Mesothelial cell of epicardium (in vitro differentiated cells): ENCODE measurements at places on chromosomes 4 and X. TPM values are rescaled to one million over a fixed set of nuclear protein-coding genes. Genes with fewer than 3 reads are reported as not detected.

The H2BW2 gene
- 0.11 to 0.20 TPM in 2 of 3 replicates, not detected in the other for total RNA-seq

DNA sequence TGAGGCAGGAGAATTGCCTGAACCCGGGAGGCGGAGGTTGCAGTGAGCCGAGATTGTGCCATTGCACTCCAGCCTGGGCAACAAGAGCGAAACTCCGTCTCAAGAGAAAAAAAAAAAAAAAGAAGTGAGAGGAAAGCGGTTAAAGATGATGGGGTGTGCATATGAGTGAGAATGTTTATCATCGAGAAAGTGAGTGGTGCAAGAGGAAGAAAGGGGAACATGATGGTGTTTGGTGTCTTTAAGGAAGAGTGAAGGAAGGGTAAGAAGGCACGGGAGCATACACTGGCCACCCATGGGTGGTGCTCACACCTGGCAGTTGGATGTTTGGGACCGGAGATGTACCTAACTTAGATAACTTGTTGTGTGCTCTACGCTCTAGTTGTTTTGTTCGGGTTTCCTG, 62.2 kb downstream of the STOX2 start:
- DNase-seq = no peak
- H3K27ac ChIP-seq = peak overlapping the region; percentile 10
- H3K36me3 ChIP-seq = peaks cover 17% of the 10 kb centered on the region
- peaks cover 48% of the 10 kb centered on the region for H3K4me1 ChIP-seq

DNA sequence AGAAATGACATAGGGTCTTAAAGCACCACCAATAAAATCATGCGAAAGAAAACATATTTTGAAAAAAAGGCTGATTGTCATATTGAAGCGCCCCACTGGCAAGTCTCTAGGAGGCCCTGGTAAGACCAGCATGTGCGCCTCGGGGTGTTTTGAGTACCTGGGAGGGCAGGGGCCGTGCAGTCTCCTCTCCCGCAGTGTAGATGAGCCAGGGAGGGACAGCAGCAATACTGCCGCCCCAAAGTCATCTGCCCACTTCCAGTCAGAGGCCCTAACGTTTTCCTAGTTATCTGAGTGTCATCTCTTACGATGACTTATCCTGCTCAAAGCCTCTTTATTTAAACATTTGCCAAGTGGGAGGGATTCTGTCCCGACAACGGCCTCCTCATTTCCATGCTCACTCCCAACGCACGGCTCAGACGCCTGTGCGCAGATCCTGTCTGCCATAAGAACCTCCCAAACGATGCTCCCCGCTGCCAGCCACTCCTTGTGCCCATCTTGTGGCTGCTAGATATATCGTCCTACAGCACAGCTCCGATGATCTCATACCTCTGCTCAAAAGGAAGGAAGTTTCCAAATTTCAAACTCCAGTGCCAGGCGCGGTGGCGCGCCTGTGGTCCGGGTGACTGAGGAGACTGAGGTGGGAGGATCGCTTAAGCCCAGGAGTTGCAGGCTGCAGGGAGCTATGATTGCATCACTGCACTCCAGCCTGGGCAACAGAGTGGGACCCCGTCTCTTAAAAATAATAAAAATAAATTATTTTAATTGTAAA, 17.2 kb upstream of the SCRG1 start:
- peaks cover 4% of the 10 kb centered on the region for H3K27me3 ChIP-seq
- H3K27ac ChIP-seq = no peak overlapping the region
- peaks cover 13% of the 10 kb centered on the region for H3K4me1 ChIP-seq
- no peak overlapping the region for H3K4me3 ChIP-seq
- H3K36me3 ChIP-seq = no peaks in the 10 kb centered on the region
- DNase-seq = no peak

The NSG1 gene
- 45.8 to 55.6 TPM (median 48.6 TPM) in 3 replicates for total RNA-seq

DNA sequence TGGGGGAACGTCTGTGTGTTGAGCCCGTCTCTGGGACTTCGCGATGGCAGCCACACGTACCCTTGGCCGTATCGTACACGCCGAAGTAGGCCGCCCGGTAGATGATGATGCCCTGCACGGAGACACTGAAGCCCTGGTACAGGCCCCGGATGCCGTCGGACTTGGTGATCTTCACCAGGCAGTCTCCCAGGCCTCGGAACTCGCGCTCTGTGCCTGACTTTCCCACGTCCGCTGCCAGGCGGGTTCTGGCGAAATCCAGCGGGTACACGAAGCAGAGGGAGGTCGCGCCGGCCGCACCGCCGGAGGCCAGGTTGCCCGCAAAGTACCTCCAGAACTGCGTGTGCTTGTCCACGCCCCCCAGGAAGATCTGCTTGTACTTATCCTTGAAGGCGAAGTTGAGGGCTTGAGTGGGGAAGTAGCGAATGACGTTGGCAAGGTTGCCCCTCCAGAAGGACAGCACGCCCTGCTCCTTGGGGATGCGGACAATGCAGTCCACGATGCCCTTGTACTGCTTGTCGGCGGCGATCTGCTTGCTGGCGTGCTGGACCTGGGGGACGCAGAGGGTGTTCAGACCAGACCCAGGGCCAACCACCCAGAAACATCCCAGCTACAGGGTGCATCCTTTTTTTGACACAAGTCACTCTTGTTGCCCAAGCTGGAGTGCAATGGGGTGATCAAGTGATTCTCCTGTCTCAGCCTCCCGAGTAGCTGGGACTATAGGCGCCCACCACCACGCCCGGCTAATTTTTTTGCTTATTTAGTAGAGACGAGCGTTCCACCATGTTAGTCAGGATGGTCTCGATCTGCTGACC, 2.5 kb downstream of the SLC25A6 start:
- peaks cover 42% of the 10 kb centered on the region for H3K36me3 ChIP-seq
- H3K4me1 ChIP-seq = peaks cover 26% of the 10 kb centered on the region
- DNase-seq = peak; percentile 34
- H3K27me3 ChIP-seq = no peaks in the 10 kb centered on the region

- peaks cover 3% of the 10 kb centered on the region for H3K36me3 ChIP-seq
- H3K4me1 ChIP-seq = peaks cover 5% of the 10 kb centered on the region
- no peak overlapping the region for H3K27ac ChIP-seq
- H3K4me3 ChIP-seq = no peak overlapping the region
- DNase-seq = no peak
These were observed 264.9 kb downstream of the RAPGEF2 start for GRCh38 chr4:159367781-159368080.

The POLR2B gene
- 99.7 to 103 TPM (median 102 TPM) in 3 replicates for total RNA-seq

DNA sequence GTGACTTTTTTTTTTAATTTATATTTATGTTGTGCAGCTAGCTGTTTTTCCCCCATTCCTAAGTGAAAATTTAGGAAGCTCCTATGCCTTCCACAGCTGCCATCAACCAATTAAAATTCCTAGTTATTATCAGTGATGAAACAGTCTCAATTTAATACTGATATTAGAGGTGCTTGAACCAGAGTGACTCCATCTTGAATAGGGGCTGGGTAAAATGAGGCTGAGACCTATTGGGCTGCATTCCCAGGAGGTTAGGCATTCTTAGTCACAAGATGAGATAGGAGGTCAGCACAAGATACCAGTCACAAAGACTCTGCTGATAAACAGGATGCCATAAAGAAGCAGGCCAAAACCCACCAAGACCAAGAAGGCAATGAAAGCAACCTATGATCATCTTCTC, 136.7 kb downstream of the DCHS2 start:
- no peak overlapping the region for H3K27ac ChIP-seq
- DNase-seq = no peak
- H3K4me3 ChIP-seq = no peak overlapping the region
- H3K4me1 ChIP-seq = no peaks in the 10 kb centered on the region
- H3K27me3 ChIP-seq = peaks cover 31% of the 10 kb centered on the region
- H3K36me3 ChIP-seq = no peaks in the 10 kb centered on the region

DNA sequence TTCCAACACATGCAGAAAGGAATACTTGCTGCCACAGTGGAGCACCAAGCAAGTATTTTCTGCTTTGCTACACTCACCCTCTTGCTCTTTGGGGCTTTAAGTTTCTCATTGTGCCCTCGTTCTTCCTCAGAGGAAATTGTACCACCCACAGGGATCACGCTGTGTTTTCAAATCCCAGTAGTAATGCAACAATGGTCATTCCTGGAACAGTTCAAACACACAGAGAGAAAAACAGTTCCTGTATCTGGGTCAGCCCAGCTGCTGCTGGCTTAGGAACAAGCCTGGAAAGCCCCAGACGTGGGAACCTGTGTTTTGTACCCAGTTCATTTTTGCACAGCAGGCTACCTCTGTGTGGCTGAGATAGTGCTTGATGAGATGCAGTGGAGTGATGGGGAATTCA, 907.8 kb downstream of the STPG2 start:
- no peaks in the 10 kb centered on the region for H3K4me1 ChIP-seq
- no peaks in the 10 kb centered on the region for H3K27me3 ChIP-seq
- H3K36me3 ChIP-seq = no peaks in the 10 kb centered on the region
- no peak overlapping the region for H3K27ac ChIP-seq

DNA sequence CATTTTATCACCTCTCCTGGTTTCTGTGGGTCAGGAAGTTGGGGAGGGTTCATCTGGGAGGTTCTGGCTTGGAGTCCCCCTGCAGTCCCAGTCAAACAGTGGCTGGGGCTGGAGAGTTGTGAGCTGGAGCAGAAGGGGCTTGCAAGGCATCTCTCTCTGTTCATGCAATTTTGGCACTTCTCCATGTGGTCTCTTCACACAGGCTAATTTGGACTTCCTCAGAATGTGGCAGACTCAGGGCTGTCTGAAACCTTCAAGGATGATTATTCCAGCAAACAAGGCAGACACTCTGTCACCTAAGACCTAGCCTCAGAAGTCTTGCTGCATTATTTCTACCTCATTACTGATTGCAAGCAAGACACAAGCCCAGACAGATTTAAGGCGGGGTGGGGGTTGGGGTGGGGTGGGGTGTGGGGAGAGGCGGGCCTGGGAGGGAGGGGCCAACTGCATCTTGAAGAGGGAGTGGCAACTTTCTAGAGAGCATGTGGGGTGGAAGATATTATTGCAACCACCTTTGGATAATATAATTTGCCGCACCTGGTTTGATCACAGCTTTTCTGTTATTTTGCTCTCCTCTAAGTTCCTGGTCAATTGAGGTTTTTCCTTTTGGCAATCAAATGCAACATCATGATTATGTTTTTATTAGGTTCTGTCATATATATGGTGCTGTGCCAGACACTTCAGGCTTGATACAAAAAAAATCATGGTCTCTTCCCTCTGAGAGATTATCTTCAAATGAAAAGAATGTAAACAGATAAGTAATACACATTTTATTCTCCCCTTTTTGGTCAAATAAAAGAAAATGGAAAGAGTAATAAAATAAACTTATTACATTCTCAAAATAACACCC, 799.5 kb downstream of the RPA4 start:
- no peak overlapping the region for H3K4me3 ChIP-seq
- no peaks in the 10 kb centered on the region for H3K27me3 ChIP-seq
- H3K36me3 ChIP-seq = no peaks in the 10 kb centered on the region
- H3K4me1 ChIP-seq = peaks cover 11% of the 10 kb centered on the region
- H3K27ac ChIP-seq = peak overlapping the region; percentile 31

The ITIH6 gene
- total RNA-seq = 0.25 TPM in 1 of 3 replicates, not detected in the others
